ENCODE measurements at places on chromosomes 13 and 19.

DNA sequence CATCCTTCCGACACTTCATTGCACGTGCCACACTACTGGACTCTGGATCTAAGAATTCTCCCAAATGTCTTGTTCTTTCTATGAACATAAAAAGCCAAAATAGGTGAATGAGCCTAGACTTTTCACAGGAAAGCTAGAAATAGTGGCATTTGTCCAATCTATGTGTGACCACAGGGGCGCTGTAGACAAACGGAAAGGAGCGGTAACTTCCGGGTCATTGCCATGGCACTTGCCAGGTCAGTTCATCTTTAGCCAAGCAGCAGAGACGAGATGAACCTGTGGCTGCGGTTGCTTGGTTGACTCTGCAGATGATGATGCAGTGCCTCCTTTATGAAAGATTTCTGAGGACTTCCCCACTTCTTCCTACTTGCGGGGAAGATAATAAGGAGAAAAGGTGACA lies 65.6 kb downstream of the ADGRE1 start:
- no peak for DNase-seq

DNA sequence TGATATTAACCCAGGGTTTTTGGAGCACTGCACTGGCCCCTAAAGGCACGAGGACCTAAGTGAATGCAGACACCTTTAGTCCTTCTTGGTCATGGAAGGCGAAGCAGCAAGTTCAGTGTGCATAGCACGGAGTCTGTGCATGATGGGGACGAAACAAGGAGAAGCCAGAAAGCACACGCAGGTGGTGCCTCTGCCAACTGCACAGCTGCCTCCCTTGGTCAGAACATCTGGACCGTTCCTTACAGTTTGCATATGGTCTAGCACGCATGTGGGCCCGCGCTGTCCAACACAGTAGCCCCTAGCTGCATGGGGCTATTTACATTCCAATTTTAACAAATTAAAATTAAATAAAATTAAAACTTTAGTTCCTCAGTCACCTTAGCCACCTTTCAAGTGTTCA lies 44.0 kb downstream of the FLT3 start:
- no peak for DNase-seq

- peak; percentile 13 for DNase-seq
These were observed 2.5 kb downstream of the KDM4B start for GRCh38 chr19:4971424-4971793.

DNA sequence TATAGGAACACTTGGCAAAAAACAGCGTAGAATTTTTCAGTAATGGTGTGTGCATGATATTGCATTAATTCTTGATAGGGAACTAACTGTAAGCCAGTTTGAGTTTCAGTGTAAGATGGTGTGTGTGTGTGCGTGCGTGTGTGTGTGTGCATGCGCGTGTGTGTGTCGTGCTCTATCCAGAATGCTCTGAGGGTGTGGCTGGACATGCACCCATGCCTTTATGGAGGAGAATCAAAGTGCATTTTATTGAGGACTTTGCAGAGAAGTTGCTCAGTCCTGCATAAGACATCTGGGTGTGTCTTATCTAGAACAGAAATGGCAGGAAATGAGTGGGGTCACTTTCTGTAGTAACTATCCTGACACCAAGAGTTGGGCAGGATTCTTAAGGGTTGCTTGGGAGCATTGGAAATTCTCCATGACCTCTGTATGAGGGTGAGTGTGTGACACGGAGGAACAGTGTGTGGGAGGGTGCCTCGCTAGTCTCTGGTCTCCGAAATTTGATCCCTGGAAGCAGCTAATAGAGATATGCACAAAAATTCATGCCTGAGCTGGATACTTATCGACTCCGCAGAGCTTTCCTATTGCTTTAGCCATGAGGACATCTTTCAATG lies 252.2 kb downstream of the TSHZ3 start:
- no peak for DNase-seq

- no peak for DNase-seq
These were observed 995.9 kb downstream of the UQCRFS1 start for GRCh38 chr19:28217022-28217421.

GRCh38 chr19:47444388-47444821 lies 25.1 kb upstream of the MEIS3 start:
- DNase-seq: peak; percentile 41

All from CD4-positive, alpha-beta memory T cell (primary cell).